ENCODE measurements at places on chromosomes 11 and 22.

DNA sequence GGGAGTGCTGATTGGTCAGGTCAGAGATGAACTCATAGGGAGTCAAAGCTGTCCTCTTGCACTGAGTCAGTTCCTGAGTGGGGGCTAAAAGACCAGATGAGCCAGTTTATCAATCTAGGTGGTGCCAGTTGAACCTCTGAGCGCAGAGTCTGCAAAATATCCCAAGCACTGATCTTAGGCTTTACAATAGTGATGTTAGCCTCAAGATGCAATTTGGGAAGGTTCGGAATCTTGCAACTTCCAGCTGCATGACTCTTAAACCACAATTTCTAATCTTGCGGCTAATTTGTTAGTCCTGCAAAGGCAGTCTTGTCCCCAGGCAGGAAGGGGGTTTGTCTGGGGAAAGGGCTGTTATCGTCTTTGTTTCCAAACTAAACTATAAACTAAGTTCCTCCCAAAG lies 92.3 kb upstream of the PARVA start:
- no peak for DNase-seq

DNA sequence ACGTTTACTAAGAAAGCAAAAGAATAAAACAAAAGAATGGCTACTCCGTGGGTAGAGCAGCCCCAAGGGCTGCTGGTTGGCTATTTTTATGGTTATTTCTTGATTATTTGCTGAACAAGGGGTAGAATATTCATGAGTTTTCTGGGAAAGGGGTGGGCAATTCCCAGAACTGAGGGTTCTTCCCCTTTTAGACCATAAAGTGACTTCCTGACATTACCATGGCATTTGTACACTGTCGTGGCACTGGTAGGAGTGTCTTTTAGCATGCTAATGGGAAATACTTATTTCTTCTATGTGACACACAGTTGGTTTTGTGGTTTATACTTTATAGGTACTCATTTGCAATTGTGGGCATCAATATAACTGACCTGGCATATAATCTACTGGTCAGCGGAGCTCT lies 56.3 kb downstream of the SLN start:
- no peak for DNase-seq

DNA sequence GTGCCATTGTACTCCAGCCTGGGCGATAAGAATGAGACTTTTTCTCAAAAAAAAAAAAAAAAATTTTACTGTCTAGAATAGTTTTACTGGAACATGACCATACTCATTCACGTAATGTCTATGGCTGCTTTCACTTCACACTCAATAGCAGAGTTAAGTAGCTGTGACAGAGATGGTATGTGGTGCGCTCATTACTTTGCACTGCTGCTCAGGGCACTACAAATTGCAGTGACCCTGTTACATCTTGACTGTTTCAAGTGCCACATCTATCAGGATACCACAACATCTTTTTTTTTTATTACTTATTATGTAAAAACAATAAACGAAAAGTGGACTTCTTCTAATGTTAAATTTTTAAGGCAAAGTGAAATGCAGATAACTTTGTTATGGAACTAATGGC lies 110.3 kb downstream of the ARHGAP20 start:
- no peak for DNase-seq

GRCh38 chr22:26409719-26410335 lies 19.2 kb upstream of the ASPHD2 start:
- DNase-seq = no peak

GRCh38 chr22:46055181-46055875 lies 78.4 kb upstream of the WNT7B start:
- no peak for DNase-seq

DNA sequence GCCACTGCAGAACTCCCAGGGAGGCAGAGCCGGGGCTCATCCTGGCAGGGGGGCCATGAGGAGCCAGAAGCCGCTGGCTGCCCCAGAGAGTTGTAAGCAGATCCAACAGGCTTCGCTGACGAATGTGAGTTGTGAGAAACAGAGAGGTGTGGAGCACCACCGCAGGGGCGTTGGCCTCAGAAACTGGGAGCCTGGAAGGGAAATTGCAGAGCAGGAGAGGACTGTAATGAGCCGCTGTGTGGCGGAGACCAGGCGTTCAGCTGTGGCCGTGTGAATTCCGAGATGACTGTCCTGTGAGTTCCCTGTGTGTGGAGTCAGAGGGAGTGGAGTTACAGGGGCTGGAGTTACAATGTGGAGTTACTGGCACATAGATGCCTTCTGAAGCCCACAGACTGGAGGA lies 27.7 kb upstream of the ETS1 start:
- DNase-seq = no peak

DNA sequence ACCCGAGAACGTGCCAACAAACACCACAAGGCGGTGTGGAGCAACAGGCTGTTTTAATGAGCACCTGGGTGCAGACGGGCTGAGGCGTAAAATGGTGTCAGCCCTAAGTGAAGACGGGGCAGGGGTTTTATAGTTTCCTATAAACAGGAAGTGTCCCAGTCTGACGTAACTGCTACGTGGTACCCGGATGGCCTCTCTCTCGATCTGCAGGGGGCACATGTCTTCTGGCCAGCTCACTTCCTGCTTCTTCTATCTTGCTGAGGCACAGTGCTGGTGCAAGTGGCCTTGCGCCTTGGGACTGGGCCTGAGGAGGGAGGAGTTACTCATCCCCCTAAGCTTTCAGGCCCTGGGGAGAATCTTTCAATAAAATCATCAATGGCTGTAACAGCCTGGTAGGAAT lies 20.9 kb downstream of the OOSP3 start:
- DNase-seq = no peak

GRCh38 chr11:87359401-87359800 lies 321.7 kb downstream of the TMEM135 start:
- DNase-seq = no peak

GRCh38 chr22:42863349-42863961 lies 6.4 kb upstream of the ARFGAP3 start:
- DNase-seq = peak; percentile 56

All from epithelial cell of proximal tubule (primary cell).